ENCODE measurements at places on chromosomes 4 and X. TPM values are rescaled to one million over a fixed set of nuclear protein-coding genes. Genes with fewer than 3 reads are reported as not detected.
A peak's percentile ranks its signal among the peaks of the same experiment; 100 is the strongest.

Gene CDX4
- not detected for total RNA-seq

DNA sequence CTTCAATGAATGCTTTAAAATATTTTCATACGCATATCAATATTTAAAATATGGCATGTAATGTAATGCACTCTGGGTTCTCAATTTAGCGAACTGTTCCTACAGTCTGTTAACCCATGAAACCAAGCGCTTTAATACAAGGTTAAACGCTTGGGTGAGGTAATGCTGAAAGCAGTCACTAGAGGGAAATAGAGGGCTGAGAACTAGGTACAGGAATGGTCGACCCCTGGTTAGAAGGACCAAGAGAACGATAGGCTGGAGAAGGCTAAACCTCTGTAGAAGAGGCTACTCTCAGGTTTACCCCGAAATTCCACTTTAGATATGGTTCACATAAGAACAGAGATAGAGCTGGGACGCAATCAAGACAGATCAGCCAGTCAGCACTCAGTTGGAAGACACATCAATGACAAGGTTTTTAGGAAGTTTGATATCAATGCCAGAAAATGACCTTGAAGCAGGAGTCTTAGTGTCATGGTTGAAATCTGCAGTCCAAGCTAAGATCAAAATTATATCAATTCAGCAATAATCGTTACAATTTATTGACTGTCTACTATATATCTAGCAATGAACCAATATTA lies 26.9 kb downstream of the ARSJ start:
- no peak overlapping the region for H3K4me3 ChIP-seq
- peak; percentile 40 for DNase-seq
- peaks cover 33% of the 10 kb centered on the region for H3K36me3 ChIP-seq
- no peaks in the 10 kb centered on the region for H3K27me3 ChIP-seq
- H3K27ac ChIP-seq: no peak overlapping the region

Gene GPRASP1
- 2.7 TPM for total RNA-seq

DNA sequence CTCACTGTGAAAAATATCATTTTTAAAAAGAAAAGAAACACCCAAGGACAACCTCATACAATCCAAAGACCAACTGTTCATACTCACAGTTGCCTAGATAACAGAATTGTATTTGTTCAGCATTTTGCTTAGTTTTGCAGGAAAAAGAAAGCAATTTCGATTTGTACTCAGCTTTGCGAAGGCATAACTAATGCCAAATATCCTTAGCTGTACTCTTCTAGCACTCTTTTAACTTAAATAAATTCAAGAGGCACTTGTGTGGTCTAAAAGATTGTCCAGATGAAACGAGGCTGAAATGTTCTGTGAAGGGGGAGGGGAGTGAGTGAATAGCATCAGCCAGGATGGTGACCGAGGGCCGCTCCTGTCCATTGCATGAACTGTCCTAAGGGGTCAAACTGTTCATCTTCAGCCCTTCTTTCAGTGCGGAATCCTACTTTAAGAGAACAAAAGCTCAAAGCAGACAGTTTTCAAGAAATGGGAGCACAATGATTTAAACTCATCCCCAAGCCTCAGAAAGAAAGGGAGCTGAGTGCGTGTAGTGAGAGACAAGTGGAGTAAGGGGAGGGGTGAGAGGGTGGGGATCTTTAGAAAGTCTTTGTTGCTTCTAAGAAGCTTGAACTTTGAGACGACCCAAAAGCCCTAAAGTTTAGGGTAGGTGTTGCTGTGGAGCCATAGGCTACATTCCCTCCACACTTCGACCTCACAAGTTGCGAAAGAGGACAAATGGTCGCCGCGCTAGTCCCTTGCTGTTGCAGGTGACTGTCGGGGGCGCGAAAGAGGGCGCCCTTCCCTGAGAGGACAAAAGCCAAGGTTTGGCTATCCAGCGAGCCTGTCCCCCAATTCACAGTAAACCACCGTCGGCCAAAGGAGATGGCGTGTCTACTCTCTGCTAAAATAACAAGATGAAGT lies 4.0 kb upstream of the NEUROG2 start:
- no peaks in the 10 kb centered on the region for H3K36me3 ChIP-seq
- no peak overlapping the region for H3K4me3 ChIP-seq
- H3K27me3 ChIP-seq: peaks cover 92% of the 10 kb centered on the region
- H3K27ac ChIP-seq: no peak overlapping the region
- DNase-seq: no peak

- no peaks in the 10 kb centered on the region for H3K36me3 ChIP-seq
- H3K27me3 ChIP-seq: no peaks in the 10 kb centered on the region
- no peaks in the 10 kb centered on the region for H3K4me1 ChIP-seq
Observed at GRCh38 chrX:50711907-50712306, 102.1 kb downstream of the SHROOM4 start.

Gene TMSB15C
- 2.3 TPM for total RNA-seq

Measured in astrocyte (in vitro differentiated cells and primary cell).